ENCODE measurements at places on chromosomes 12 and 14.

DNA sequence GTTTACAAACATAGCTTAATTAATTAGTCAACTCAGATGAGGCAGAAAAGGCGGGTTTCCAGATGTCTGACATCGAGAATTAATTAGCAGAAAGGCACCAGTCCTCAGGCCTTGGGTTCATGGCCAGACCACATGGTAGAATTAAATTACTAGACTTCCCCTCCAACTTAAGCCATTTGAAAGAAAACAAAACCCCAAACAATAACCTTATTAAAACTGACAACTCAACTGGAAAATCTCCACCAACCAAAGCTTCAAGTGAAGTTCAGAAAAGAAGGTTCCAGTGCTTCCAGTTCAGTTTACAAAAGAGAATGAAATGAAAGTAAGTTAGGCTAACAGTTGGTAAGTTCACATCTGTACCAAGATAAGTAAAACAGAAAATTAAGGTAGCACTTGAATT, 349.5 kb downstream of the GRIN2B start:
- DNase-seq: no peak

GRCh38 chr14:77918448-77918847, 118.5 kb downstream of the ADCK1 start:
- DNase-seq: no peak

DNA sequence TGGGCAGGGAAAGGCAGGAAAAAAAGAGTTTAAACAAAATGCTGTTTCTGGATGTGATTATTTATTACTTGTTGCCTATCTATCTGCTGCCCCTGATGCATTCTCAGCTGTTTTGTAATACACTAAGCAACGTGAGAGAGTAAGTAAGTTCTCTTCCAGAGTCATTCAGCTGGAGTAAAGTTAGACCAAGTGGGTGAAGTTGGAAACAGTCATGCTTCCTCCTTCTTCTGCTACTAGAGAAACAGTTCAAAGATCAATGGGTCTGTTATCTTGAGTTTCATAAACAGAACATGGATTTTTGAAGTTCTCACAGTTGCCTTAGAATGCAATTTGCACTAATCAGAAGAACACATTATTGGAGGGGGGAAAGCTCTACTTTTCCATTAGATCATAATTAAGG, 279.3 kb downstream of the EGLN3 start:
- no peak for DNase-seq

GRCh38 chr14:22391908-22392565, 197.0 kb downstream of the DAD1 start:
- DNase-seq: no peak

- DNase-seq: no peak
Measured at GRCh38 chr14:35050652-35051051, 4.6 kb downstream of the FAM177A1 start.
